ENCODE measurements at places on chromosomes 2 and 18.

- DNase-seq, result peak; percentile 19
These were observed 4.3 kb downstream of the COL3A1 start for GRCh38 chr2:188978291-188979081.

DNA sequence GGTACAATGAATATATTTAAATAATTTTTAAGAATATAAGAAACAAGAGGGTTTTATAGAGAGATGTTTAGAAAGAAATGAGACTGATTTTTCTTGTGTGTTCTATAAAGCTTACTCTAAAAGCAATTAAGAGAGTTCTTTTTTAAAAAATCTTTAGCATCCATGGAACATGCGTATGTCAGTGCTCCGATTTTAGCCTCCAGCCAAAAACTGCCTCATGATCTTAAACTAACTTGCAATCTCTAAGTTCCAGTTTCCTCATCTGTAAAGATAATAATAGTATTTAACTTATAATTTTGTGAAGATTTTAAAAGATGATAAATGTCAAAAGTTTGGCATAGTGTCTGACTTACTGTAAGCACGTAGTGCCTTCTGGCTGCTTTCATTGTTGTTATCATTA is 448.7 kb downstream of the EPHA4 start:
- no peak for DNase-seq

DNA sequence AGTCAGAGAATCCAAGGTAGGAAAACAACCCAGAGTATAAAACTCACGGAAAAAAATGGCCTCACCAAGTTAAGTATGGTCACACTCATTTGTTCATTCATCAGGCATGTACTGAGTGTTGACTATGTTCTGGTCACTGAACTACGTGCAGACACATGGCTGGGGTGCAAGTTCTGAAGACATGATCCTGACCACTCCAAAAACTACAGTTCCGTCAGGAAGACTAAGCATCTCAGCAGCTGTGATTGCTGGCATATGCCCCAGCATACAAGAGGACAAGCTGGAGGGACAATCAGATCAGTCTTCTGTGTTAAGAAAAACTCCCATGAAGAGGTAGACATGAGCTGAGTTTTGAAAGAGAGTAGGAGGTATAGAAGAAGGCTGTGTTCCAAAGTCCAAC is 72.8 kb downstream of the TCF4 start:
- no peak for DNase-seq

DNA sequence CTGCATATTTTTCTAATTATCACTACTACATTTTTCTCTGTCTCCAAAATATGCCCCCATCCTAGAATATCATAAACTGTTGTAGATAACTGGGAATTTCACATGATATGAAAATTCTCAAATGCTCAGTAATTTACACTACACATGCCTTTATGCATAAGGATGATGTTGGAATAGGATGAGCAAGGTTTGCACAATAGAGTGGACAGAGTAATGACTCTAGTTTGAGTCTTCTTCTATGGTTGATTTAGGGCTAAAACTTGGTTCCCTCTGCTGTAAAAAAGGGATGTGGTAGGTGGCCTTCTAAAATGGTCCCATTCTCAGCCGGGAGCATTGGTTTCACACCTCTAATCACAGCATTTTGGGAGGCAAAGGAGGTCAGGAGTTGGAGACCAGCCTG is 129.9 kb downstream of the BCL11A start:
- no peak for DNase-seq

GRCh38 chr2:46375566-46376125 is 78.4 kb downstream of the EPAS1 start:
- DNase-seq, result no peak

- no peak for DNase-seq
These were observed 43.7 kb upstream of the TMEM163 start for GRCh38 chr2:134762508-134762907.

DNA sequence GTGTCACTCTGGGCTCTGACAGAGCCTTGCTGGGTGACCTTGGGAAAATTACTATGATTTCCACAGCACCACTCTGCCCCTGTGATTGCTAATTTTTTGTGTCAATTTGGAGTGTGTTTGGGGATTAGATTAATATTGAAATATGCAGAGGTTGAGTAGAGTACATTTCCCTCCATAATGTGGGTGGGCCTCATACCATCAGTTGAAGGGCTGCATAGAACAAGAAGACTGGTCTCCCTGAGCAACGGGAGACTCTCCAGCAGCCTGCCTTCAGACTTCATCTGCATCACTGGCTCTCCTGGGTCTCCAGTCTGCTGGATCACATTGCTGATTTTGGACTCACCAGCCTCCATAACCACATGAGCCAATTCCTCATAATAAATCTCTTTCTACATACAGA is 313.7 kb downstream of the TNS1 start:
- no peak for DNase-seq

DNA sequence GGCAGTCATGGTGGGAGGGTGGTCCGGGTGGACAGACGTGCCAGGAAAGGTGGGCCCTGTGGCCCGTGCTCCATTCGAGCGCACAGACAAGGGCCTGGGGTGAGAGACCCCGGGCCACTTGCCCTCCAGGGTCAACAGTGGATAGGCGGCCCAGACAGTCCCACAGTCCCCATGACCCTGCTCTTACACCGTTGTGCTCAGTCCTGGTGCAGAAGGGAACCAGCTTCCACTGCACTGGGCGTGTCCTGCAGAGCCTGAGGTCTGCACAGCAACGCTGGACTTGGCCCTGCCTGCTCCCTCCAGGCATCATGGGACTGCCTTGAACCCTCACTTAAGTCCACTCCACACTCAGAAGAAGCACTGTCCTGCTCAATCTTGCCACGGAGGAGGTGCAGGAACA is 52.0 kb downstream of the PXDN start:
- no peak for DNase-seq

GRCh38 chr2:120904379-120904778 is 168.7 kb downstream of the GLI2 start:
- no peak for DNase-seq

DNA sequence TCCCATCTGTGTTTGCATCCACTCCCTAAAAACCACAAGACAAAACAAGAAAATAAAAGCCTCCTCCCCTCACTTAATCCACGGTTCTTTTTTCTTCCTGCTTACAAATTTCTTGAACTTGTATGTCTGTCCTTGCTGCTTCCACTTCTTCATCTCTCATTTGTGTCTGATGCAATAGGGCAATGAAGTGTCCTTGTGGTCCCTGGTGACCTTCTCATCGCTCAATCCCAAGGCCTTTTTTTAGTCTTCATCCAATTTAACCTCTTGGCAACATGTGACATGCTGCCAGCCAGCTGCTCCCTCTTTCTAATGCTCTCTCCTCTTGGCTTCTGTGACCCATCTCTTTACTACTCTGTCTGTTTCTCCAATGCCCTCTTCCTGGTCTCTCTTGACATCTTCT is 87.6 kb downstream of the SEMA4F start:
- DNase-seq, result no peak

DNA sequence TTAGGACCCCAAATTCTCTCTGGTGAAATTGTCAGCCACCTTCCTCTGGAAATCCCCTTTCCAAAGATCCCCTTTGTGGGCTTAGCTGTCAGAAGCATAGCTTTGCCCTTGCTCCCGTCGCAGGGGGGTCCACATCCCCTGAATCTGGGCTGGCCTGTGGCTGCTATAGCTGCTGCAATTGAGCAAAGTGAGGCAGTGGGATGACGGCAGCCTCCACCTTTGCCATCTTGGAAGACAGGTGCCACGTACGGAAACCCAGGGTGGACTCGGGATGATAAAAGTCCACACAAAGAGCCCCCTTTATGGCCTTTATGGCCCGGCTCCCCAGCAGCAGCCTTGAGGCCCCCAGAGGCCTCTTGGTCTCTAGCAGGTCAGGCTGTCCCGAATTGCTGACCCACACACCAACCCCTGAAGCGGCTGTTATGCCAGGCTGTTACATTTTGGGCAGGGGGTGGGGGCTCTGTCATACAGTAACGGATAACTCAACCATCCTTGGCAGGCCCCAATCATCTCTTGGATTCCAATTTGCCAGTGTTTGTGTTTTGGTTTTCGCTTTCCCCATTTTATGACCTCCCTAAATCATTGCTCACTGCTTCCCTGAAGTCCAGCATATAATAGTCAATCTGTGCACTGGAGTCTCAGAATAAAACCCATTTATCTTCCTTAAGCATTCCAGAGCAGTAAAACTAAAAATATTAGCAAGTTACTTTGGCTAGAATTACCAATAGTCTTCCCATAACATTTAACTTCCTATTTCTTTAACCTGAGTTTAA is 33.2 kb upstream of the ID2 start:
- no peak for DNase-seq

- DNase-seq, result no peak
These were observed 26.4 kb upstream of the B4GALT6 start for GRCh38 chr18:31710826-31711225.

- DNase-seq, result peak; percentile 88
These were observed 37.5 kb upstream of the ZBTB7C start for GRCh38 chr18:48446582-48447225.

GRCh38 chr18:55240978-55241377 is 281.7 kb upstream of the CCDC68 start:
- no peak for DNase-seq

GRCh38 chr18:52140986-52141385 is 199.0 kb upstream of the DCC start:
- no peak for DNase-seq

DNA sequence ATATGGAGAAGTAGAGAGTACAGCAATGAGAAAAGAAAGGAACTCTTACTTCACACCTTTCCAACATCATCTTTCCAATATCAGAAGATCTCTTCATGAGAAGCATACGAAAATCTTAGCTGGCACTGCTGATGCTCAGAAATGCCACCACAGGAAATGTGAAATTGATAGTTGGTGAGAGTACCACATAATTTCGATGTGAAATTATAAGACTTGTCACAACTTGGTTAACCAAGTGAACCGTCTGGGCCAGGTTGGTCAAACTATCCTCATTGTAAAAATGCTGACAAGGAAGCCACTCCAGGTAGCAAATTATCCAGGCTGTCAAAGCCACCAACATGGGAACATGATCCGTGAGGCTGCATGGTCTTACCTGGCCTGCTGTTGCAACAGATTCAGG is 66.5 kb downstream of the EPG5 start:
- no peak for DNase-seq

- no peak for DNase-seq
These were observed 4.8 kb downstream of the IL1F10 start for GRCh38 chr2:113072584-113072983.

DNA sequence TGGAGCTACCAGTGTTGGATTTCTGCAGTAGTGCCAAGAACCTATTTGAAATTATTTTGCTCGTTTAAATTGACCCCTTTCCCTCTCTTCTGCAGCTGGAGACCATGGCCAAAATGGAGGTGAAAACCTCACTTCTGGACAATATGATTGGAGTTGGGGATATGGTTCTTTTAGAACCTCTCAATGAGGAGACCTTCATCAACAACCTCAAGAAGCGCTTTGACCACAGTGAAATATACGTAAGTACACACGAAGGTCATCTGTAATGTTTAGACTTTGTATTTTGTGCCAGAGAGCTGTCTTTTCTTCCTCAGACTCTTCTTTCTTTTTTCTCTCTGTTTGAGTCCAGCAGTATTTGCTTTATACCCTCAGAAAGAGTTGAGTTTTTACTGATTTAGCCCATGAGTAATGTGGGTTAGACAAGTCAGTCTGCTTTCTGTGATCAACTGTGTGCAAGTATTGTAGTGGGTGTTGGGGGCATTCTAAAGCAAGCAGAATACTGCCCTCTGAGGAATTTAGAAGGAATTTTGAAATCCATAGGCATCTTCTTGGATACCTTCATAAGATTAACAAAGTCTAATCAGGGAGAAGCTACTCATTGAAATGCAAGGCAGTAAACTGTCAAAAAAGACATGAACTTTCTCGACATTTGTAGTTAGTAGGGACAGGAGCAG is 31.7 kb downstream of the MYO1B start:
- no peak for DNase-seq

- DNase-seq, result peak; percentile 88
These were observed 85.3 kb downstream of the SPP2 start for GRCh38 chr2:234135750-234136221.

GRCh38 chr2:18837240-18837639 is 247.9 kb upstream of the NT5C1B start:
- DNase-seq, result no peak

DNA sequence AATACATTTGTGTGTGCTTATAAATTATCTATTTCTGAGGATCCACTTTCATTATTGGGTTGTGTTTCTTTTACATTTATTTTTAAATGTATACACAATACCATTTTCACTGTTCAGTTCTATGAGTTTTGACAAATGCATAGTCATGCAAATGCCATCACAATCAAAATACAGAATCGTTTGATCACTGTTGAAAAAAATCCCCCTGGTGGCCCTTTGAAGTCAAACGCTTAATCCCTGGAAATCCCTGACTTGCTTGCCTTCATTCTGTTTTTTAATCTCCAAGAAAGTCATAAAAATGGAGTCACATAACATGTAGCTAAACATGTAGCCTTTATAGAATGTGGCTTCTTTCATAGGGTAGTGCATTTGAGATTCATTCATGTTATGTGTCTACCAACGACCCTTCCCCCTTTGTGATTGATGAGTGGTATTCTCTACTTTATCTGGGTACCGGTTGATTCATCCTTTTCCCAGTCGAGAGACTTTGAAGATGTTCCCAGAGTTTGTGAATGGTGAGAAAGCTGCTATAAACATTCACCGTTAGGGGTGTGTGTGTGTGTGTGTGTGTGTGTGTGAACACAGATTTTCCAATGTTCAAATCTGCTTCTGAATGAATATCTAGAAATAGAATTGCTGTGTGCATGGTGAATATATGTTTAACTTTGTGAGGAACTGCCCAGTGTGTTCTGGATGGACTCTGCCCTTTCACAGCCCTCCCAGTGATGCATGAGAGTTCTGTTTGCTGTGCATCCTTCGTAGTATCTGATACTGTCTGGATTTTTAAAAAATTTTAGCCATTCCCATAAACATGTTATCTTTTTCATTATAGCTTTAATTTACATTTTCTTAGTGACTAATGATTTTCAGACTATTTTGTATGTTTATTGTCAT is 173.6 kb downstream of the GALR1 start:
- no peak for DNase-seq
